ENCODE measurements at places on chromosomes 6 and 20.
A peak's percentile ranks its signal among the peaks of the same experiment; 100 is the strongest.

GRCh38 chr20:23223908-23224580 is 126.5 kb upstream of the NXT1 start:
- DNase-seq = no peak

- no peak for DNase-seq
These were observed 149.3 kb upstream of the CCN2 start for GRCh38 chr6:132100388-132100990.

GRCh38 chr6:98831057-98831958 is 3.1 kb upstream of the POU3F2 start:
- DNase-seq = peak; percentile 57

- DNase-seq = no peak
These were observed 171.8 kb downstream of the BCAS1 start for GRCh38 chr20:53898556-53898931.

DNA sequence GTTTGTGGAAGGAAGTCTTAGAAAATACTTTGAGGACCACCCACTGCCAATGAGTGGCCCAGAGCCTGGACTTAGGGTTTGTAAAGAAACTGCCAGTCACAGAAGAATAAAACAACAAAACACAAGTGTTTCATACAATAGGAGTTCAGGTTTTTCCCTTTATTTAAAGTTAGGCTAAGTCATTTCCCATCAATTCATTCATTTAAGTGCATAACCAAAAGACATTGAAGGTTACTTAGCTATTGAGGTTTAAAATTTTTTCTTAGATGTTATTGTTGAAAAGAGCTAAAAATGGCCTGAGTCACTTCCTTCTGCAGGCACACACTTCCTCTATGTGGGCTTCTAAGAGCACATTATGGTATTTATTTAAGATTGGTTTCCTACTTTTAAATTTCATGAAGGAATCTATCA is 54.2 kb downstream of the ARMC2 start:
- DNase-seq = no peak

DNA sequence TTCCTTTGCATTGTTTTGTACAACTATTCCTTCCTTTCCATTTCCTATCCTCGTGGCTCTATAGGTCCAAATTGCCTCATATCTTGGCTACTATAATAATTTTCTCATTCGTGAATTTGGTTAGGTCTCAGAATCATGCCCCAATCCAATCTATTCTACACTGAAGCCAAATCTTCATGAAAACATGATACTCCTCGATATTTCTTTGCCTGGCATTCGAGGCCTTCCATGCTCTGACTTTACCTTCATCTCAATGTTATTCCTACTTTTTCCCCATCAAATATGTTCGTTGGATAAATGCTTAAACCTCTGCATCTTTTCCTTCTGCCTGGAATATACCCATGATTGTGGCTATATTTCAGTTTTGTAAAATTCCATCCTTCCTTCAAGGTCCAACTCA is 30.4 kb downstream of the TCF21 start:
- DNase-seq = no peak

GRCh38 chr6:12288914-12289313 is 1.2 kb upstream of the EDN1 start:
- no peak for DNase-seq

DNA sequence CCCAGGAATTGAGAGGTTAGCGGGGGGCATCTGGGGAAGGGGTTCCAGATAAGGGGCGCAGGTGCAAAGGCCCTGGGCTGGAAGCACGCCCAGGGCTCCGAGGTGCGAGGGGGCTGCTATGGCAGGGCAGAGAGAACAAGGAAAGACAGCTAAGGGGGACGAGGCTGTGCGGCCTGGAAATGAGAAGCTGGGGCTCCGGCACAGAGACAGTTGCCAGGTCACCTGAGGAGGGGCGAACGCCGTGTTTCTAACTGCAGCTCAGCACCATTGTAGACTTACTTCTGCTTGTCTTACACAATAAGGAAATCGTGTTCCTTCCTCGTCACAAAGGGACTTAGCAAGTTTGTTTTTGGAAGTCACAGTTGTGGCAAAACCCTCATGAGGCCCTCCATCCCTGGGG is 68.9 kb upstream of the TBXT start:
- DNase-seq = no peak

GRCh38 chr6:137588472-137588871 is 94.3 kb upstream of the OLIG3 start:
- no peak for DNase-seq

GRCh38 chr20:8867038-8867740 is 201.7 kb upstream of the PLCB4 start:
- DNase-seq = no peak

DNA sequence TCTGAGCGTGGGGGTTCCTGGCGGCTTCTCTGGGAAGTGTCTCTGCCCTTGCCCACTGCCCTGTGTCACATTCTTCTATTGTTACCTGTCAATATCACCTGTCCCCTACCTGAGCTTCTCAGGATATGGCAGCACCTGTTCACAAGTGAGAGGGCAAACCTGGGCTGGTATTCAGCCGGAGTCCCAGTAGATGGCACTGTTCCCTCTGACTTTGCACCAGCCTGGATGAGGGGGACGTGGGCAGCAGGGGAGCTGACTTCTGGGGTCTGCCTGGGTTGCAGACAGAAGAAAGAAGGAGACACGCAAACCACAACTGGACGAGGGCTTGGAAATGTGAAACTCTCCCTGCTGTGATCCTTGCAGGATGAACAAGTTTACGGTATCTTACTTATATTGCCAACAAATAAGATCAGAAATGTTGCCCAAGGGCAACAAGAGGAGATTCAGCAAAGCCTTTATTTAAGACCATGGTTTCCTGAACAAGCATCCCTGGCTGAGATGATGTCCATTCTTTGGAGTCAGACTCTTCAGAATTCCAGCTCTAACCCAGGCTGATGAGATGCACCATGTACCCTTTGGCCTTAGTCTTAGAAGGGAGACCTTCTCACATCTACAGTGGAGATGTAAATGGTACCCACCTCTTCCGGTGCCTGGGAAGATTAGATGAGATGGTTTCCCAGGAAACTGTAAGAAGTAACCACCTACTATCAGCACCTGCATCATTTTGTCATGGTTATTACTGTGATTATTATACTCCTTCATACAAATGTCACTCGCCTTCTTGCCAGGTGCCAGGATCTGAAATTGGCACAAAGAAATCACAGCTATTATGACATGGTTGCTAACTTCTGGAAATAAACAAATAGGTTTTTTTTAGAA is 400.0 kb upstream of the CDH4 start:
- peak; percentile 12 for DNase-seq

GRCh38 chr20:17721802-17722486 is 22.2 kb downstream of the BANF2 start:
- DNase-seq = no peak
